ENCODE measurements at places on chromosomes 16 and 17.

GRCh38 chr17:82384730-82385481 is 13.3 kb downstream of the UTS2R start:
- no peak for DNase-seq

- DNase-seq, result no peak
Observed at GRCh38 chr17:40621578-40621977, 26.0 kb downstream of the SMARCE1 start.

DNA sequence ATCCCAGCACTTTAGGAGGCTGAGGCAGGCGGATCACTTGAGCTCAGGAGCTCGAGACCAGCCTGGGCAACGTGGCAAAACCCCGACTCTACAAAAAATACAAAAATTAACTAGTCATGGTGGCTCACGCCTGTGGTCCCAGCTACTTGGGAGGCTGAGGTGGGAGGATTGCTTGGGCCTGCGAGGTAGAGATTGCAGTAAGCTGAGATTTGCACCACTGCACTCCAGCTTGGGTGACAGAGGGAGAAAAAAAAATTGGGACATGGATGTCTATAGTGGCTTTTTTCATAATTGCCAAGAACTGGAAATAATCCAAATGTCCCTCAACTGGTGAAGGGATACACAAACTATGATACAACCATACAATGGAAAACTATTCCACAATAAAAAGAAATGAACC is 28.6 kb downstream of the OSBPL7 start:
- DNase-seq, result no peak

DNA sequence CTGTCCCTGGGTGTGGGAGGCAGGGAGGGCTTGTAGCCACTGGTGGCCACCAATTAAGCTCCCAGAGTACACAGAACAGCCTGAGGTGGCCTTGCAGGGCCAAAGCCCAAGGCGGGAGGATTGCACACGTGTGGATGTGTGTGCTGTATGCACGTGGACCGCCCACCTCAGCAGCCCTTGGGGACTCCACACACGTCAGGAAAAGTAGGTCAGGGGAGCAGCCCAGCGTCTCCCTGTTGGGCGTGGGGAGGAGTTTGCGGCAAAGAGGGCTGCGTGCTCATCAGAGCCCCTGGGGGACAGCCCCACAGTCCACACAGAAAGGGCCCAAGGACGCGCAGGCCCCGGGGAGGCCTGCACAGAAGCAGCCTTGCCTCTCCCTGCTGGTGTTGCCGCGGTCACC is 19.6 kb downstream of the SBK1 start:
- no peak for DNase-seq

DNA sequence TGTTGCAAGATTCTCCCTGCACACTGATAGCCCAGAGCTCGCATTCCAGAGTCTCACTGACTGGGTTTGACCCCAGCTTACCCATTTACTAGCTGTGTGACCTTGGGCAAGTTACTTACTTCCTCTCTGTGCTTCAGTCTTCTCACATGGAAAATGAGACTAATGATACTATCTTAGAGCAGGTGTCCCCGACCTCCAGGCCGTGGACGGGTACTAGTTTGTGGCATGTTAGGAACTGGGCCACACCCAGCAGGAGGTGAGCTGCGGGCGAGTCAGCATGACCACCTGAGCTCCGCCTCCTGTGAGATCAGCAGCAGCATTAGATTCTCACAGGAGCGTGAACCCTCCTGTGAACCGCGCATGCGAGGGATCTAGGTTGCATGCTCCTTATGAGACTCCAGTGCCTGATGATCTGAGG is 15.8 kb downstream of the ANKFY1 start:
- DNase-seq, result no peak

- no peak for DNase-seq
Observed at GRCh38 chr16:73319737-73320136, 271.8 kb upstream of the ZFHX3 start.

DNA sequence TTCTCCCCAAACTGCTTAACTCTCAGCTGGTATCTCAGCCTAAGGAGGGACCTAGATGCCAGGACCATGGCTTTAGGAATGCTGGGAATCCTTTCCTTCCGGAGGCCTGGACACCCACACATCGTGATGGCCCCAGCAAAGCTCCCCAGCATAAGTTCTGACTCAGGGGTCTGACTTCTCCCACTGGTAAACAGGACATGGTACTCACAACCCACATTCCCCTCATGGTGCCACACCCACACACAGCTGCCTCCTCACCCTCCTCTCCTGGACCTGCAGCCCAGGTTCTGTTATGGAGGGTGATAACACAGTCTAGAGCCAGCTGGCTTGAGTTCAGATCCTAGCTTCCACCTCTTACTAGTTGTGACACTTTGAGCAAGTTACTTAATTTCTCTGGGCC is 719 bp upstream of the RNF227 start:
- DNase-seq, result no peak

Data from activated naive CD4-positive, alpha-beta T cell (primary cell).